Stimulated activated CD4-positive, alpha-beta T cell treated with anti-CD3 and anti-CD28 coated beads, TNF-alpha, amount 100 ng/mL, for 4 hours (primary cell): ENCODE measurements at places on chromosomes 2 and 18.

- no peak for DNase-seq
These were observed 67.6 kb downstream of the CD226 start for GRCh38 chr18:69880083-69880482.

GRCh38 chr18:11020877-11021414 is 128.4 kb downstream of the PIEZO2 start:
- no peak for DNase-seq

GRCh38 chr2:278927-279320 is 9.0 kb downstream of the ALKAL2 start:
- no peak for DNase-seq

DNA sequence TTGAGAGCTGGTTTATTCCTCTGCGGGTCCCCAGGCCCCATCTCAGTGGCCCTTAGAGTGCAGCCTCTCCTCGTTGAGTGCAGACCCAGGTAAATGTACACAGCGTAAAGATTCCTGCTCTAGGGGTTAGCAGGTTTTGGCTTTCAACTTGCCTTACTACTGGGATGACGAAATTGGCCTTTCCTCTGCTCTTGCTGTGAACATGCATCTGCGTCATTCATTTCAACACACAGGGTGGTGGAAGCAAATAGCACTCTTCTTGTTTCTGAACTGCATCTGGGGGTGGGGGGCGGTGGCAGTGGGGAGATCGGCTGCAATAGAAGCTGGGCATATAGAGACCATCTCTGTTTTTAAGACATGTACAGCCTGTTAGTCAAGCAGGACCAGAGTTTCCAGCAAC is 16.5 kb upstream of the SLC16A14 start:
- DNase-seq: no peak

GRCh38 chr2:8985561-8986326 is 17.7 kb downstream of the MBOAT2 start:
- no peak for DNase-seq

- no peak for DNase-seq
These were observed 121.6 kb downstream of the MYO5B start for GRCh38 chr18:50073319-50073718.

GRCh38 chr2:156321243-156321904 is 11.1 kb downstream of the NR4A2 start:
- DNase-seq: no peak

DNA sequence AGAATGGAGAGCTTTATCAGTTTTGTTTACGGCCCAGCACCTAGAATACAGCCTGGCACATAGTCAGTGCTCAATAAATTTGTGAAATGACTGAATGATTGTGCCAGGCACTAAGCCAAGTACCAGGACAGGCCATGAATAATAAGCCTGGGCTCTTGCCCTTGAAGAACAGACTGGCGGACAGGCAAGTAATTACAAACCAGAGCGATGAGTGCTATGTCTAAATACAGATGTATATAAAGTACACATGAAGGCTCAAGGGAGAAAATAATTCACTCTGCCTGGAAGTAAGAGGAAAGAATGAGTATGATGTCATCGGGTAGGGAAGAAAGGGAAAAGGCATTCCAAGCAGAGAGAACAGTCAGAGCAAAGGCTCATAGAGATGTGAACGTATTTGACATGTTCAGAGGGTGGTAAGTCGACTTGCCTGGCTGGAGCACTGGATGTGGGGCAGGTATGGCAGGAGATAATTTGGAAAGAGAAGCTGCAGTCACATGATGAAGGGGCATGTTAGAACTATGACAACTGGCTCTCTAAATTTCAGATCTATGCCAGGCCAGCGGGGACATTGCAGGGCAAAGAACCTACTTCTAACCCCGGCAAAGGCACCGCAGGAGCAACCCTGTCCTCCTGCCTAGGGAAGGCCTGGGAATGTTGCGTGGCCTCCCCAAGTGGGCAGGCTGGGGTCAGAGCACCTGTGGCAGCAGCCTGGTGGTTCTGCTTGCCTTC is 119.1 kb upstream of the STPG4 start:
- DNase-seq: no peak

DNA sequence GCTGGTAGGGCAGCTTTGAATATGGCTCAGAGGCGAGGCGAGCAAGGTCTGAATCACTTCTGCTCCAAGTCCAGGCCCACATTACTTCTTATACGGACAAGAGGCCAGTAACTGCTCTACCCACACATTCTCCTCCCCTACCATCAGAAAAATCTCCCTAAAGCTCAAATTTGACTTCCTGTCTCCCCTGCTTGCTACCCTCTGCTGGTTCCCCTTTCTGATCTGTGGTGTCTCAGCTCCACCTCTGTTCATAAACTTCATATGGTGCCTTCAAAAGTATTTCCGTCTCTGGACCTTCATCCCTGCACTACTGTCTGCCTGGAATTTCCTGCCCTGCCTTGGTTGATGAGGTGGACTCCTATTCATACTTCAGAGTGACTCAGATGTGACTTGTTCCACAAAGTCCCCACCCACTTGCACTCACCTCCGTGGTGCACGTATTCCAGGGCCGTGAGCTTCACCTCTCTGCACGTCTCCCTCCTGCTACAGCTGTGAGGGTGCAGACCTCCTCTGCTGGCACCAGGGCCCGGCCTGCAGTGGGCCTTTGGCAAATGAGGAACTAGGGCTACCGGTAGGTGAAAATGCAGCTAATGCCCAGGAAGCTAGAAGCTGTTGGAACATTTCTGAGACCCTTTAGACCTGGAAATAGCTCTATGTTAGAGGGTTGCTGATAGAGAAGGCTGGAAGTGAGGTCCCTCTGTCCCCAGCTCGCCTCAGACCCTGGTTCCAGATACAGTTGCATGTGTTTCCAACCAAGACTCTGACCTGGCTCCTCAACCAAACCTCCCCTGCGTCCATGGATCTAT is 24.6 kb upstream of the KCMF1 start:
- DNase-seq: peak; percentile 34

DNA sequence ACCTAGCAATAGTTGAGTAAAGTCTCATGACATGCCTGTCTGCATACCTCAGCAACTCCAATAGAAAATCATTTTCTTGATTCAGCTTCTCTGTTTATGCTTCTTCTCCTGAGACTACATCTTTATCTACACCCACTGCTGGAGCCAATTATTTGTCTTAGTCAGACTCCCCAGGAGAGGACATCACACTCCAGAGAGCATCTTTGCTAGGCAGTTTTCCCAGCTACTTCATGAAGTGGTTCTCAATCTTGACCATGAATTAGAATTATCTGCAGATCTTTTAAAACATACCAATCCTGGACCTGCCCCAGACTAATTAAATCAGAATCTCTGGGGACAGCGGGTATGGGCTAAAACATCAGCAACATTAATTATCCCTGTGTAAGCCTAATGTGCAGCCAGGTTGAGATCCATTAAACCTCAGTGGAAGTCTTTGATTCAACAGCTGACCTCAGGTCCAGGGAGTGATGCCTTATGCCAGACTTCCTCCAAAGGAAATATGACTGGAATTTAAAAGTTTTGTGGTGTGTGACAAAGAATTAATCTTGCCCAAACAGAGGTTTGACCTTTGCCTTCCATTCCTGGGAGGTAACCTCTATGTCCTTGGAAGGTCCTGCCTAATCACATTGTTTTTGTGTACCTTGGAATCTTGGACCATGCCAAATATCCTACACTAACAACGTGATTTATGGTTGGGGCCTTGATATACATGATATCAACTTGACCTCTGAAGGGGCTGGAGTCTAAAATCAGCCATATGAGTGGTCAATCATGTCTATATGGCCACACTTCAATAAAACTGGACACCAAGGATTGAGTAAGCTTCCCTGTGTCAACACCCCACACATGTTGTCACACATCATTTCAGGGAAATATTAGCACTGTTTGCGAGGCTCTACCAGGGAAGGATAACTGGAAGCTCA is 99.3 kb upstream of the DNAJC10 start:
- no peak for DNase-seq

- no peak for DNase-seq
These were observed 6.4 kb upstream of the SLC8A1 start for GRCh38 chr2:40458271-40458794.

DNA sequence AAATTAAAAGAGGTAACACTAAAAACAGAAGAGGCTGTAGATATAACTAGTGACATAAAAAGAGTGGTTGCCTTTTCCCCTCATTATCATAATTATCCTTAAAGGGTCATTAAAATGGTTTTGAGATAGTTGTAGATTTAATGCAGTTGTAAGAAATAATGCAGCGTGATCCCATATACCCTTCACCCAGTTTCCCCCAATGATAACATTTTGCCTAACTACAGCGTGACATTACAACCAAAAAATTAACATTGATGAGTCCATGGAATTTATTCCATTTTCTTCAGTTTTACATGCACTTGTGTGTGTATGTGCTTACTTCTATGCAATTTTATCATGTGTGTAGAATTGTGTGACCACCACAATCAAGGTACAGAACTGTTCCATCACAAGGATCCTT is 13.2 kb upstream of the RMND5A start:
- DNase-seq: no peak

DNA sequence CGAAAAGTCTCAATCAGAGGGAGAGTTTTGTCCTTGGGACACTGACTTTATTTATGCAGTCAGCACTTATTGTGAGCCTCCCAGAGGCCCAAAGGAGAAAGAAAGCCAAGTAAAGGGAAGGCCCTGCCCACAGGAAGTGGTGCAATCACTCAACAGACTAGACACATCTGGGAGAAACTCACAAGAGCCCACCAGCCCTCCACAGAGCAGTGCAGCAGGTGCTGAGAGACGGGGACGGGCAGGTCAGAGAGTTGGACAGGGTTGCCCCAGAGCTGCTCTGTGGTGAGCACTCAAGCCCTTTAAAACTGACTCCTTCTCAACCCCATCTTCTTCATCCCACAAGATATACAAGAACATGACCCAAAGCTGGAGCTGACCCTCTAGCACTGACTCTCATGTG is 96.0 kb downstream of the TFCP2L1 start:
- DNase-seq: no peak

GRCh38 chr18:23094411-23095190 is 40.7 kb upstream of the CABLES1 start:
- DNase-seq: no peak

- no peak for DNase-seq
These were observed 24.8 kb upstream of the STK39 start for GRCh38 chr2:168272225-168272624.

- no peak for DNase-seq
These were observed 52.9 kb upstream of the APCDD1 start for GRCh38 chr18:10401521-10401920.

DNA sequence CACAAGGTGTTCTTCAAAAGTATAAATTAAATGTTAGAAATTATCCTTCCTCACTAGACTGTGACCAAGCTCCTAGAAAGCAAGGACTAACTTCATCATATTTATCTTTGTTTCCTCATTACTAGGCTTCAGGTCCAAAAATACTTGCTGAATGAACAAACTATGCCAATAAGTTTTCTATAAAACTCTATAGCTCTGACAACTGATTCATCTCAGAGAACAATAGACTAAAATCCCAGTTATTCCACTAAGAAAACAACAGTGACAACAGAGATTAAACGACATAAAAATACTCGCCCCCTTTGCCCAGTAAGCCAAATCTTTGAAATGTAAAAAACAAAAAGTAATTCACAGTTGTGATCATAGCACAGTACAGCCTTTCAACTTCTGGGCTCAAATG is 13.6 kb downstream of the TLK1 start:
- no peak for DNase-seq

DNA sequence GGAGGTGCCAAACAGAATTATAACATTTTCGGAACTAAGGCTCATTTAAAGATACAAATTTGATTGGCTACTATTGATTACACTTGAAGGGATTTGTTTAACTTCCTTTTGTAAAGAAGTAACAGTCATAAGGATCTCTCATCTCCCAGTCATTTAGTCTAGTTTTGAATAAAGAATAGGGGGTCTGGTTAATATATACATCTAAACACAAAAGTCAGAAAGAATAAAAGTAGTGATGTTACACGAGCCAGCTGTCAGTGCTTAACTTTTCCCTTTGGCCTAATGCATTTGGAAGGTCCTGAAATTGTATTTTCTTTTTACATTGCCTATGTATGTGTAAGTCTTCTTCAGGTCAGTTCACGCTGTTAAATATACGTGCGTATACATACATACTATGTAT is 8.1 kb downstream of the SEPTIN2 start:
- no peak for DNase-seq

- DNase-seq: no peak
These were observed 1.3 kb downstream of the COLEC12 start for GRCh38 chr18:498931-499775.

DNA sequence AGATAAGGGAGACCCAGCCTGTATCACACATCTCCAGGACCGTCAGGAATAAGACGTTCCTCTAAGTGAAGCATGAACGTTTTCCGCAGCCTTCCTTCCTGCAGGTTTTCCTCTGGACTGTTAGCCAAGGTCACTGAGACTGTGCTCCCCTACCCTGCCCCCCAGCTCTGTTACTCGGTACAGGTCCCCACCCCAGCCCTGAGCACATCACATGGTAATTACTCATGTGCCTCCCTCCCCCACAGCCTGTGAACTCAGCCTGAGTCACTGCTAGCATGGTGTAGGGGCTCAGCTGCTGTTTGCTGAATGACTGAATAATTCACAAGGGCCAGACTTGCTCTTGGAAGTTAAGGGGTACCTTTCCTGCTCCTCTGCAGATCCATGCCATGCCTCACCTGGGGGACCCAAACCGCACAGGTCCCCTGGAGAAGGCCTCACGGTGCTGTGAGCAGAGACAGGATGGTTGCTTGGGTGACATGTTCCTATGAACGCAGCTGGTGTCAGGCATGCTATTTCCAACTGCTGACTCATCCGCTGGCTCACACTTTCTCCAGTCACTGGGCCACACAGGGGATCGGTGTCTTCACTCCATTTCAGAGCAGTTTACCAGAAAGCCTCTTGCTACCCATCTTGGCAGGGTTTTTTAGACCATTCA is 88.2 kb downstream of the PLB1 start:
- DNase-seq: peak; percentile 73

DNA sequence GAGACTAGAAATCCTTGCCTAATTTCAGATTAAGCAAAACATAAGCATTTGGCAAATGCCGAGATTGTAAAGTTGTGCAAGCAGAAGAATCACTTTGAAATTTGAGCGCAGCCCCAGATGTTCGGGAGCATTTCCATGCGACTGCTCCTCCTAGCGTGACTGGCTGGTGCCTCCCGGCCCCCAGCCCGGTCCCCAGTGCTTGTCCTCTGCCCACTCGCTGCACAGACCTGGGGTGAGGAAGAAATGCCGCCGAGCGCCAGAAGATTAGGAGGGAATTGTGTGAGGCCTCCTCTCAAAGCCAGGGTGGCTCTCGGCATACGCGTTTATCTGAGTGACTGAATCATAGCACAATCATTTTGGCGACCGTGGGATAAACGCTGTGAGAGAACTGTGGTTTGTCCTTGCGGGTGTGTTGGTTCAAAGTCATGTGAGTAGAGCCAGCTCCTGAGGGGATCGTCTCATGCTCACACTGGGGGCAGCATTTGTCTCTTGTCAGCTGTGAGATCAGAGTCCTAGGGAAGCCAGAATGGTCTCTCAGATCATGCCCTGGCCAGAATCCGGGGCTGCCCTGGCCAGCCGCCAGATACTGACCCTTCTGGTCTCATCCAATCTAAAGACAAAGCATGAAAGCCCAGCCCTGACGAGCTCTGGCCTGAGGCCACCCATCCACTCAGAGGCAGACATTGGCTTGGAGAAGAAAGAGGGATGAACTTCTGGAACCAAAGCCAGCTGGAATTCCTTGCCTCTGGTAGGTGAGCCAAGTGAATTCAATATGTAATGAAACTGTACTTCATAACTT is 189.3 kb downstream of the SH3RF3 start:
- DNase-seq: no peak

- DNase-seq: no peak
These were observed 10.2 kb downstream of the C18orf32 start for GRCh38 chr18:49476664-49477411.

- DNase-seq: no peak
These were observed 357.3 kb downstream of the HRH4 start for GRCh38 chr18:24817587-24818371.
